Hepatic stellate cell (primary cell): ENCODE measurements at places on chromosomes 12 and 14.

- DNase-seq, result no peak
Measured at GRCh38 chr14:43853541-43853940, 653.5 kb downstream of the FSCB start.

DNA sequence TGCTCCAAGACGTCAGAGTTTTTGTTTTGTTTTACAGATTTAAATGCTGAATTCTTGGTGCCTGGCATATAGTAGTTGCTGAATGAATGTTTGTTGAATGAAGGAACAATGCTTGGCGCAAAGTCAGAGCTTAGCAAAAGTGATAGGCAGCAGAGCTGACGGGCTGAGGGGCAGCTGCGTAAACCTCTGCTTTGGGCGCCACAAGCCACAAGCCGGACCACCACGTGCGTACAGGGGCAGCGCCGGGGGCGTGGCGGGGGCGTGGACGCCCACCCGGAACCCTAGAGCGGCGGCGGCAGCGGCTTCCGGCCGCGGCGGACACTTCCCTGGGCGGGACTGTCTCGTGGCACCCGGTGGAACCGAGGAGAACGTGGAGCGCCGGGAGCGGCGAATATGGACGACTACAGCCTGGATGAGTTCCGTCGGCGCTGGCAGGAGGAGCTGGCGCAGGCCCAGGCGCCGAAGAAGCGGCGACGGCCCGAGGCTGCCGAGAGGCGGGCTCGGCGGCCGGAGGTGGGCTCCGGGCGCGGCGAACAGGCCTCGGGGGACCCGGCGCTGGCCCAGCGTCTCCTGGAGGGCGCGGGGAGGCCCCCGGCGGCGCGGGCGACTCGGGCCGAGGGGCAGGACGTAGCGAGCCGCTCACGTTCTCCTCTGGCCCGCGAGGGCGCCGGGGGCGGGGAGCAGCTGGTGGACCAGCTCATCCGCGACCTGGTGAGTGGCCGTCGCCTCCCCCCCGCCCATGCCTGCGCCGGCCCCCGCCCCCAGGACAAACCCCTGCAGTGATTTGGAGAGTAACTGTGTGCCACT is at the start of gene FBXW8:
Gene FBXW8, plus strand, starts transcription at position 306 of the 807 bp plus-strand sequence. Its CDS starts 88 bp downstream, at position 394.
- peak; percentile 82 for DNase-seq

- peak; percentile 50 for DNase-seq
Measured at GRCh38 chr12:118432812-118433545, 56.6 kb downstream of the SUDS3 start.

DNA sequence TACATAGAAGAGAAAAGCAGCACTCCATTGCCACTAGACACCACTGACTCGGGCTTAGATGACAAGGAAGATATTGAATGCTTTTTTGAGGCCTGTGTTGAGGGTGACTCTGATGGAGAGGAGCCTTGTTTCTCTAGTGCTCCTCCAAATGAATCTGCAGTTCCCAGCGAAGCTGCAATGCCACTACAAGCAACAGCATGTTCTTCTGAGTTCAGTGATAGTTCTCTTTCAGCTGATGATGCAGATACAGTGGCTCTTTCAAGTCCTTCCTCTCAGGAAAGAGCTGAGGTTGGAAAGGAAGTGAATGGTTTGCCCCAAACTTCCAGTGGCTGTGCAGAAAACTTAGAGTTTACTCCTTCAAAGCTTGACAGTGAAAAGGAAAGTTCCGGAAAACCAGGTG is 114.5 kb upstream of the NPAS3 start:
- DNase-seq, result no peak

- no peak for DNase-seq
Measured at GRCh38 chr14:94906991-94907587, 137.2 kb upstream of the GSC start.

- no peak for DNase-seq
Measured at GRCh38 chr12:9148926-9149325, 33.2 kb upstream of the A2M start.

- no peak for DNase-seq
Measured at GRCh38 chr12:123516216-123516780, 17.2 kb downstream of the RILPL1 start.

- no peak for DNase-seq
Measured at GRCh38 chr14:57066463-57066862, 202.2 kb downstream of the EXOC5 start.

DNA sequence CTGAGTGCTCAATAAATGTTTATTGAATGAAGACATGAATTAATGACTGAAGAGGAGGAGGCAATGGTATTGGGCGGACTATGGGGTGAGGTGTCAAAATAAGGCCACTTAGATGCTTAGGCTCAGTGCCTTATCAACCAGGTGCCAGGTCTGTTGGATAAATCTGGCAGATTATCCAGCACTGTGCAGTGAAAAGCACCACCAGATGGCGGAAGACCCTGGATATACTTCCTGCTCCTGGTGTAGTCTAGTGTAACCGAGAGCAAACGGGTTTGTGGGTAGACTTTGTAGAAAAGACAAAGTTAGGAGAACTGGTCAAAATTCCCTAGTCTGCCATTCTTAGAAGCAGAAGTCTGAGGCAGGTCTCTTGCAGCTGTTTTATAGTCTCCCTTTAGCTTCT is 306.3 kb downstream of the ATP23 start:
- no peak for DNase-seq

GRCh38 chr12:107564946-107565345 is 120.7 kb upstream of the PWP1 start:
- DNase-seq, result no peak

GRCh38 chr12:118035190-118036041 is 18.9 kb downstream of the RFC5 start:
- DNase-seq, result no peak

GRCh38 chr14:33542338-33543287 is 408.3 kb downstream of the EGLN3 start:
- no peak for DNase-seq

DNA sequence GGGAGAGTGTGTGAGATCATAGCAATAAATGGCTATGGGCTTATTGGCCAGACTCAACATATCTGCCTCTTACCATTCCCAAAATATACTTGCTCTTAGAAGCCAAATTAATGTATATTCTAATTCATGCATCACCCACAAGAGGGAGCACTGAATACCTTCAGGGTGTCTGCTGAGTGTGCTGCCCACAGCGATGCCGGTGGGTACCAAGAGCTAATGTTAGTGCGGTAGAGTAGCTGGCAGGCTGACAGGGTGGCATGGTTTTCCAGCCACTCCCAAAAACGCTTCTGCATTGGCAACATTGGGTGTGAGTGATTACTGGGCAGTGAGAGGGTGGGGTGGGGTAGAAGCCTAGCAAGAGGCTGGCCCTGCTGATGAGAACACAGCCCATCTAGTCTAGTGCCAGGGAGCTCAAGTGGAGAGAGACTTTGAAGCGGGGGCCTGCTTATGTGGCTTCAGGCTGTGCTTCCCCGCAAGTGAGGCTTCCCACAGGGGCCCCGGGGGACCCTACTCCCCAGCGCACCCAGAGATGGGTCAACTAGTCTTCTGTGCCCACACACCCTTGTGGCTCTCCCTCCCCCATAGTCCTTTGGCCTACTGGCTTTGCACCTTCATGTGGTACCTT is 9.2 kb upstream of the PLEKHD1 start:
- DNase-seq, result no peak

GRCh38 chr14:95935228-95935822 is 58.7 kb downstream of the TUNAR start:
- peak; percentile 10 for DNase-seq

GRCh38 chr14:33897878-33898535 is 52.9 kb downstream of the EGLN3 start:
- no peak for DNase-seq
